ENCODE measurements at places on chromosomes 13 and 19. TPM values are rescaled to one million over a fixed set of nuclear protein-coding genes. Genes with fewer than 3 reads are reported as not detected.
A peak's percentile ranks its signal among the peaks of the same experiment; 100 is the strongest.

DNA sequence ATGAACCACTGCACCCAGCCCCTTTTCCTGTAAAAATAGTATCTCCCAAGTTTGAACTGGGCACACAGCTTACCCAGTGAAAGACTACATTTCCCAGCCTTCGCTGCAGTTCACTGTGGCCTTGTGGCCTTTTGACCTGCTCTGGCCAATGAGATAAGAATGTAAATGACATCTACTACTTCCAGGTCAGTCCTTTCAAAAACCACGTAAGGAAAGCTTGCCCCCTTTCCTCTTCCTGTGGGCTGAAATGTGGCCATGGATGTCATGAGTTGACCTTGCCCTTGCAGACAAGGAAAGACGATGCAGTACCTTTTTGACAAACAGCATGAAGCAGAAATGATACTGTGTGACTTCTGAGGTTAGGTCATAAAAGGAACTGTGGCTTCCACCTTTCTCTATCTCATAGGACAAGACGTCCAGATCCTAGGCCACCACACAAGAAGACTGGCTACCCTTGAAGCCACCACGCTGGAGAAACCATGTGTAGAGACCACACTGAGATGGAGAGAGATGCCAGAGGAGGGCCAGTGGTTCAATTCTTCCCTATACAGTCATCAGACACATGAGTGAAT is 19.9 kb downstream of the ACER1 start:
- no peaks in the 10 kb centered on the region for H3K27me3 ChIP-seq
- no peaks in the 10 kb centered on the region for H3K36me3 ChIP-seq
- DNase-seq = no peak

The SELENOV gene
- not detected for total RNA-seq

The LENG9 gene
- total RNA-seq = 6.9 TPM

GRCh38 chr19:23093832-23094231 is 23.0 kb upstream of the ZNF730 start:
- H3K4me1 ChIP-seq = no peaks in the 10 kb centered on the region
- no peak for DNase-seq
- H3K27me3 ChIP-seq = no peaks in the 10 kb centered on the region

The CYP2A6 gene
- total RNA-seq = not detected

- H3K4me1 ChIP-seq = peaks cover 50% of the 10 kb centered on the region
- no peak for DNase-seq
- peak overlapping the region; percentile 83 for H3K27ac ChIP-seq
- no peaks in the 10 kb centered on the region for H3K36me3 ChIP-seq
- no peaks in the 10 kb centered on the region for H3K27me3 ChIP-seq
These were observed 38.4 kb downstream of the ACTN4 start for GRCh38 chr19:38685666-38686529.

The ZNF66 gene
- total RNA-seq = 25.0 TPM

GRCh38 chr19:29587518-29587986 is 18.5 kb upstream of the POP4 start:
- no peak for DNase-seq
- peaks cover 30% of the 10 kb centered on the region for H3K27me3 ChIP-seq
- no peaks in the 10 kb centered on the region for H3K4me1 ChIP-seq
- no peaks in the 10 kb centered on the region for H3K36me3 ChIP-seq
- H3K27ac ChIP-seq = no peak overlapping the region

- H3K4me1 ChIP-seq = no peaks in the 10 kb centered on the region
- no peaks in the 10 kb centered on the region for H3K36me3 ChIP-seq
- no peak overlapping the region for H3K27ac ChIP-seq
- peaks cover 20% of the 10 kb centered on the region for H3K27me3 ChIP-seq
These were observed 110.8 kb downstream of the TNFRSF19 start for GRCh38 chr13:23680845-23681669.

DNA sequence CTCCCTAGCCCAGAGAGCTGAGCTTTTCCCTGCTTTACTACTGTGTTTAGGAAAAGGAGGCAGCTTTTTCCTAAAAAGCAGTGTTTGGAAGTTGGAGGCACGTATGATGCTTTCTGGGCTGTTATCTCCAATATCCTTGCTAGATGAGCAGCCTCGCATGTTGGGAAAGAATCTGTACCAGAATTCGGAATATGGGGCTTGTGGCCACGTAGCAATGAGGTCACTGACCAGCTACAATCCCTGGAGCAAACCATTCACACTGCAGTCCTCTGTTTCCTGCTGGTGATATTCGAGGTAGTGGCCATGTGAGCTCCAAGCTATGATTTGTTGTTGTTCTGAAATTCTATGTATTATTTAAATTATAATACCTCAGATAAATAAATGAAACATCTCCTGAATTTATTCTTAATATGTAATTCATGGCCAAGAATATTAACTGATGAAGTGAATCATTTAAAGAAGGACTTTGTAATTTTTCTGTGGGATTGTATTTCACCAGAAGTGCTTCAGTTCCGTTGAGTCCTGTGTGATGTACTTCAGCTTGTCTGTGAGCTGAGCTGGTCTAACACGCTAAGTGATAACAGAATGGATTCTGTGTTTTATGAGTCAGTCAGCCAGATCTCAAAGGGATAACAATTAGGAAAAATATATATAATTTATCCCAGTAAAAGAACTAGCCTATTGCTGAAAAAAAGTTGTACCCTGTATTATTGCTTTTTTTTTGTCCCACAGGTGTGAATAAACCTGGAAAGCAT is 319.5 kb downstream of the SHISA2 start:
- H3K36me3 ChIP-seq = no peaks in the 10 kb centered on the region
- no peaks in the 10 kb centered on the region for H3K27me3 ChIP-seq

The KL gene
- not detected for total RNA-seq

The LYPD3 gene
- total RNA-seq = 0.27 TPM

DNA sequence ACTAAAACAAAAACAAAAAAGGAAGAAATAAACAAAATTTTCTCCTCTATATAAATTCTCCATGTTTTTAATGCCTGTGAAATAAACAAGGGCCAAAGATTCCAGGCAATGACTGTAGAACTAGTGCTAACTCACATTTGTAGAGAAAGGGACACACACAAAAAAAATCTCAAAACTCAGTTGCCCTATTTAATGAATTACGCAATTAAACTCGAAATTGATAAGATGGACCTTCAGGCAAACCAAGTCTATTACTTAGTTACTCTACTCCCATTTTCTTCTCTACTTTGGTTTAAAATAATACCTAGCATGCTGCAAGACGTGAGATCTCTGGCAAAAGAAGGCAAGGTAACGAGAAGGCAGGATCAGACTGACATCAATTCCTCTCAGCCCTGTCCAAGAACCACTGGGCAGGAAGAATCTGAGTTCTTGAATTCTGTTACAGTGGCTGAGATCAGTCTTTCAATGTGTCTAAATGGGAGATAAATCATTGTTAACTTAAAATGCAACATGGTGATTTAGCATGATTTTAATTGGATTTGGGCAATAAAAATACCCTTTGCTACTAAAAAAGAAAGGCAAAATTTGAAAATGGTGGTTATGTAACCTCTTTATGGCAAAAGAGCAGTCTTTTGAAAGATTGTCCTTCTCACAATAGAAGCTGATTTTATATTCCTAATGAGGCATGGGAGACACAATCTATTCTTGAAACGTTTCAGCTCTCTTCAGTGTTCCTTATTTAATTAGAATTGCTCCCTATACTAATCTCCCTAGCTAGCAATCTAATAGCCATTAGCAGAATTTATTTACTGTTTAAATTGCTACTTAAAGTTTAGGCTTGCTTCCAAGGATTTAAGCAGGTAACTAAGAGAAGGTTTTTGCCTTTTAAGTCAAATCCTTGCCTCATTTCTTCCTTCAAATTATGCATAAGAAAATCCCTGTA is 25.9 kb downstream of the SPRY2 start:
- no peaks in the 10 kb centered on the region for H3K4me1 ChIP-seq
- DNase-seq = no peak
- no peaks in the 10 kb centered on the region for H3K27me3 ChIP-seq
- H3K4me3 ChIP-seq = no peak overlapping the region
- H3K27ac ChIP-seq = no peak overlapping the region
- no peaks in the 10 kb centered on the region for H3K36me3 ChIP-seq

DNA sequence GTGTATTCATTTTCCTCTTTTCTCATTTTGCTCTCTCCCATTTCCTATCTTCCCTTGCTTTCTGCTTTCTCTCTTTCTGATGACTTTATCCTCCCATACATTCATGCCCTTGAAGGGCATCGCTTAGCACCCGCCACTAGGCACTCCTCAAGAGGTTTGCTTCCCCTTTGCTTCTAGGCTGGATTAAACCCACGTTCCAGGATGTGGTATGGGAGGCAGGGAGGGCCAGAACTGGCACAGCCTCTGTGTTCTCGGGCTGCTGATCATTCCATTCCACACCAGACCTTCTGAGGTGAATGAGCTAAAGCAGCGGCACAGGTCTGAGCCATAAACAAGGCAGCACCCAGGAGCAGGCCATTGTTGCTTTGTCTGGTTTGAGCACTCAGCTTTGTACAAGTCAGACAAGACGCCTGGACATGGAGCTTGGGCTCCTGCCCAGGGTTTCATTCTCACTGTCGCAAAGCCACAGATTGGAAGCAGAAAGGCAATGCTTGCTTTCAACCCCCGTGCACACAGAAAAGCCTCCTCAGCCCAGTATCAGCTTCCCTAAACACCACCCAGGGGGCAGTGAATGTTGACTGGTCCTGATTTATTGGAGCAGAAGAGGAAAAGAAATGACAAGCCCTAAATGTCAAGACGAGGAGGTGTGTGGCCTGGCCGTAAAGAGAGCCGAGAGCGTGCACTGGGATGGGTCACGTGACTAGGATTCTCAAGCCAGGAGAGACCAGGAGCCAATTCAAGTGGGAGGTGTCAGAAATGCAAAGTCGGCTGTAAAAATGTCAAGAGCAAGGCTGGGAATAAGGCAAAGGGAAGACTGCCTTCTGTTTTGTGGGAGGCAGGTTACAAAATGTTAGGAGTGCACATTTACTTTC is 218.0 kb upstream of the SERP2 start:
- no peaks in the 10 kb centered on the region for H3K36me3 ChIP-seq
- no peak overlapping the region for H3K4me3 ChIP-seq
- H3K27me3 ChIP-seq = no peaks in the 10 kb centered on the region
- no peak overlapping the region for H3K27ac ChIP-seq
- no peaks in the 10 kb centered on the region for H3K4me1 ChIP-seq
- no peak for DNase-seq

The PLEKHJ1 gene
- 82.4 TPM for total RNA-seq

- H3K27me3 ChIP-seq = no peaks in the 10 kb centered on the region
- DNase-seq = no peak
- no peak overlapping the region for H3K4me3 ChIP-seq
- H3K36me3 ChIP-seq = peaks cover 1% of the 10 kb centered on the region
- peak overlapping the region; percentile 79 for H3K27ac ChIP-seq
These were observed 14.8 kb downstream of the BRD4 start for GRCh38 chr19:15317392-15318071.

GRCh38 chr13:71460211-71460610 is 406.8 kb downstream of the DACH1 start:
- no peak for DNase-seq
- H3K27me3 ChIP-seq = no peaks in the 10 kb centered on the region
- H3K27ac ChIP-seq = no peak overlapping the region
- no peaks in the 10 kb centered on the region for H3K4me1 ChIP-seq
- H3K4me3 ChIP-seq = no peak overlapping the region
- no peaks in the 10 kb centered on the region for H3K36me3 ChIP-seq

DNA sequence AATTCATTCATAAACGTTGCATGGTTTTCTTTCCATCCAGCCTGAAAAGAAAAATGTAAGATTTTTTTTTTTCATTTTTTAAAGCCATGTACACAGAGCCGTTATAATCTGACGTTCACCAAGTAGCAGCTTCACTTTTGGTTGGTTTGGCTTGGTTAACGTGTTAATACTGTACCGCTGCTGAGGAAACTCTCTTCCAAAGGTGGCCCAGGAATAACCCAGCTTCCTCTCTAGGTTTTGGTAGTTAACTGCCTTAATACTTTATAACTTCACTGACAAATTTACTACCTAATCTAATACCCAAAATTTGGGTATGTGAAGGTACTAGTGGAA is 1.7 kb downstream of the INTS6 start:
- H3K4me3 ChIP-seq = peak overlapping the region; percentile 81
- H3K27ac ChIP-seq = peak overlapping the region; percentile 98
- no peak for DNase-seq

DNA sequence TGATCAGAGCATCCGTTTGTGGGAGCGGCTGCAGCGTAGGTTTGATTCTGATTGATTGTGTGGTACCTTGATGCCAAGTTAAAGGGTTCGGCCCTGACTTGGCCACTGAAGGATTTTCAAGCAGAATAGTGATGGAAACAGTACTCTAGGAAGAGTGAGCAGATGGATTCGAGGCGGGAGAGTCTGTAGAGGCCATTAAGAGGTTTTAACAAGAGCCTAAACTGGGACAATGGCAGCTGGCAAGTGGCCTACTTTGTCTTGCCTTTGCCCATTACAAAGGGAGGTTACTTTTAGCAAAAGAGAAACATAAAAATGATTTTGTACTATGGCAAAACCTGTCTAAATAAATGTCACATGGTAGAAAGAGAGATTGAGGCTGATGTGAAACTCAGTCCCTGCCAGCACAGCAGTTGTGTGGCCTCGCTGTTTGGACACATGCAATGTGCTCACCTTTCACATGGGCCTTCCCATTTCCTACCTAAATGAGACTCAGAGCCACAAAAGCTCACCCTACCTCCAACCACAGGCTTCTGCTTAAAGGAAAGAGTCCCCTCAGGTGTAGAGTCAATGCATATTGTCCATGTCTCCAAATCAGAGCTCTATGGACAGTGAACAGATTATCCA is 62.4 kb upstream of the RAP2A start:
- H3K4me3 ChIP-seq = no peak overlapping the region
- H3K27ac ChIP-seq = no peak overlapping the region
- H3K36me3 ChIP-seq = no peaks in the 10 kb centered on the region
- H3K27me3 ChIP-seq = no peaks in the 10 kb centered on the region

The IGFL1 gene
- not detected for total RNA-seq

GRCh38 chr13:25881971-25882451 is 169.8 kb downstream of the SHISA2 start:
- H3K27me3 ChIP-seq = no peaks in the 10 kb centered on the region
- no peak overlapping the region for H3K27ac ChIP-seq
- H3K4me1 ChIP-seq = no peaks in the 10 kb centered on the region
- no peaks in the 10 kb centered on the region for H3K36me3 ChIP-seq
- no peak for DNase-seq
- H3K4me3 ChIP-seq = no peak overlapping the region

DNA sequence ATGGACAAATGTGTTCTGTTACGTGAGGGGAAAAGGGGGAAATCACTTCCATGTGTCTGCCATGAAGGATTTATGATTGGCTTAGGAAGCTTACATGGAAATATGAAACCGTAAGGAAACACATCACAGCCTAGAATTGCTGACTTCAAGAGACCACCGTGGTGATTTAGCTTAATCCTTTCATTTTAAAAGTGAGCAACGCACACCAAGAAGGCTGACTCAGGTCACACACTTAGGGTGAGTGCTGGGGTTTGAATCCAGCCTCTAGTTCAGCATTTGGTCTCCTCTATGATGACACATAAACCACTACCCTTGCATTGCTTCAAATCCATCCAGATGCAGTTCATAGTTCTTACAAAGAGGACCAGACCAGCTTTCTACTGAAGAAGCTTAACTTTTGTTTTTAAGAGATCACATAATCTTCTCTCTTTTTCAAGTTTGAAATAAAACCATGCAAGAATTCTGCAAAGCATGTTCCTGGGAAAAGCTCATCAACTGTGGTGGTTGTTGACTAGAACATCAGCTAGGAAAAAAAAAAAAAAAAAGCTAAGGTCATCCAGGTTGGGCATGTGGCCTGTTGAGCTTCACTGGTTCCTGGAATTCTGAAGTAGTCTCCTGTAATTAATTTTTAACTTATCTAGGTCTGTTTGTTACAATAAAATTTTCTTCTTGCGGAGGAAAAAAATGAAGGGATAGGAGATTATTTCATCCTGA is 60.2 kb upstream of the KL start:
- H3K36me3 ChIP-seq = no peaks in the 10 kb centered on the region
- no peak overlapping the region for H3K27ac ChIP-seq
- H3K27me3 ChIP-seq = peaks cover 4% of the 10 kb centered on the region
- no peak for DNase-seq
- no peaks in the 10 kb centered on the region for H3K4me1 ChIP-seq

The ZNF723 gene
- not detected for total RNA-seq

The SIGLEC11 gene
- total RNA-seq = not detected

All from B cell (primary cell).